ENCODE measurements at places on chromosomes 12 and 14.

- peak; percentile 97 for DNase-seq
Observed at GRCh38 chr12:91098941-91099340, 12.4 kb downstream of the LUM start.

DNA sequence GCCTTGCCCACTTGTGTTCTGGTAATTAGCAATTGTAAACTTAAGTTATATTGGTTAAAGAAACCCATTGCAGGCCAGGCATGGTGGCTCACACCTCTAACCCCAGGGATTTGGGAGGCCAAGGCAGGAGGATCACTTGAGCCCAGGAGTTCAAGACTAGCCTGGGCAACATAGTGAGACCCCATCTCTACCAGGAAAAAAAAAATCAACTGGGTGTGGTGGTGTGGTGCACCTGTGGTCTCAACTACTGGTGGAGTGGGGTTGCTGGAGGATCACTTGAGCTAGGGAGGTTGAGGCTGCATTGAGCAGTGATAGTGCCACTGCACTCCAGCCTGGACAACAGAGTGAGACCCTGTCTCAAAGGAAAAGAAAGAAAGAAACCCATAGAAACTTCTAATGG lies 13.7 kb downstream of the YY1 start:
- DNase-seq = no peak

DNA sequence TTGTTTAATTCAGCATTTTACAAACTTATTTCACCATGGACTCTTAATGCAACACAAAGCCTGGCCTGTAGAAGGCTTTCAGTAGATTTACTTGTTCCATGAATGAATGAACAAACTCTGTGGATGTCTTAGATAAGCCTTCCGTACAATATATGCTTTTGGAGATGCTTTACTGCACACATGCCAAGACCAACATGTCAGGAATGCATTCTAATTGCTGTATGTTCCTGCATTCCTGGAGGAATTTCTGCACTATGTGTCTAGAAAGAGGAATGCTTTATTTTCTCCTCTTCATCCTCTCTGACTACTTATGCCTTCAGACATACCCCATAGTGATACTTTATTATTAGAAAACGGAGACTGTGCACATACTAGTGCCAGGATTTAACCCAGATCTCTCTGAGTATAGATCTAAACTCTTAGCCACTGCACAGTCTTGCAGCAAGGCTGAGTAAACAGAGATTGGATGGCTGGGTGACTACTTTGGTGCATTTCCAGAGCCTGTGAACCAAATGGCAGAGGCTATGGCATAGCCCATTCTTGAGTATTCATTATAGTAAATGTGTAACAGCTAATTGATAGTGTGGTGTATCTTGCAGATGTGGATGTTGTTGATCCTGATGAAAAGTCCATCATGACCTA lies 108.2 kb downstream of the SYNE2 start:
- DNase-seq = peak; percentile 55

- peak; percentile 88 for DNase-seq
Observed at GRCh38 chr12:53046655-53047220, 3.1 kb upstream of the TNS2 start.
